ENCODE measurements at places on chromosomes 1 and 21. TPM values are rescaled to one million over a fixed set of nuclear protein-coding genes. Genes with fewer than 3 reads are reported as not detected.
A peak's percentile ranks its signal among the peaks of the same experiment; 100 is the strongest.

PRDX6 gene
- 150 TPM for total RNA-seq

GRCh38 chr1:20282533-20282932 is 8.1 kb upstream of the VWA5B1 start:
- peaks cover 13% of the 10 kb centered on the region for H3K27me3 ChIP-seq
- H3K4me1 ChIP-seq: no peaks in the 10 kb centered on the region
- no peaks in the 10 kb centered on the region for H3K36me3 ChIP-seq
- no peak overlapping the region for H3K27ac ChIP-seq
- H3K4me3 ChIP-seq: no peak overlapping the region

DCDC2B gene
- total RNA-seq: not detected

DNA sequence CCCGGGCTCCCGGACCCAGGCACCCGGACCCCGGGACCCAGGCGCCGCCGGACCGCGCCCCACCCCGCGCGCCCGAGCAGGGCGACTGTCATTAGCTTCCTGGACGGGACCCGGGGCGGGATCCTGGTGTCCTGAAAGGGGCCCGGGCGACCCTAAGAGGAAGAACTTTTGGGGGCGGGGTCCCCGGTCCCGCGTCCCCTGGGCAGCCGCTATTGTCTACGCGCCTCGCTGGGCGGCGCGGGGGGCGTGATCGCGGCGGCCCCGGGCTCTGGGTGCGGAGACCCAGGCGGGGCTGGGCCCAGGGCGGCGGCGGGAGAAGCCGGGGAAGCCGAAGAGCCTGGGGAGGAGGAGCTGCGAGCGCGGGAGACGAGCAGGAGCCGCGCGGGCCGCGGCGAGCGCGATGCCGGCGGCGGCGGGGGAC is 465 bp downstream of the HUNK start:
- peaks cover 5% of the 10 kb centered on the region for H3K4me1 ChIP-seq
- DNase-seq: no peak
- peaks cover 56% of the 10 kb centered on the region for H3K27me3 ChIP-seq
- H3K27ac ChIP-seq: no peak overlapping the region
- H3K36me3 ChIP-seq: no peaks in the 10 kb centered on the region

CSF3R gene
- total RNA-seq: 0.25 TPM

GRCh38 chr1:170064821-170065220 is 9.7 kb downstream of the KIFAP3 start:
- H3K4me1 ChIP-seq: peaks cover 40% of the 10 kb centered on the region
- no peaks in the 10 kb centered on the region for H3K27me3 ChIP-seq
- H3K36me3 ChIP-seq: peaks cover 12% of the 10 kb centered on the region
- DNase-seq: no peak

GRCh38 chr1:52460694-52461093 is 56.3 kb downstream of the PRPF38A start:
- DNase-seq: no peak
- H3K36me3 ChIP-seq: peaks cover 9% of the 10 kb centered on the region
- no peaks in the 10 kb centered on the region for H3K27me3 ChIP-seq
- no peaks in the 10 kb centered on the region for H3K4me1 ChIP-seq

BRDT gene
- total RNA-seq: not detected

GRCh38 chr1:2984399-2985061 is 36.7 kb upstream of the ACTRT2 start:
- H3K27ac ChIP-seq: no peak overlapping the region
- H3K4me3 ChIP-seq: no peak overlapping the region
- H3K4me1 ChIP-seq: no peaks in the 10 kb centered on the region

DNA sequence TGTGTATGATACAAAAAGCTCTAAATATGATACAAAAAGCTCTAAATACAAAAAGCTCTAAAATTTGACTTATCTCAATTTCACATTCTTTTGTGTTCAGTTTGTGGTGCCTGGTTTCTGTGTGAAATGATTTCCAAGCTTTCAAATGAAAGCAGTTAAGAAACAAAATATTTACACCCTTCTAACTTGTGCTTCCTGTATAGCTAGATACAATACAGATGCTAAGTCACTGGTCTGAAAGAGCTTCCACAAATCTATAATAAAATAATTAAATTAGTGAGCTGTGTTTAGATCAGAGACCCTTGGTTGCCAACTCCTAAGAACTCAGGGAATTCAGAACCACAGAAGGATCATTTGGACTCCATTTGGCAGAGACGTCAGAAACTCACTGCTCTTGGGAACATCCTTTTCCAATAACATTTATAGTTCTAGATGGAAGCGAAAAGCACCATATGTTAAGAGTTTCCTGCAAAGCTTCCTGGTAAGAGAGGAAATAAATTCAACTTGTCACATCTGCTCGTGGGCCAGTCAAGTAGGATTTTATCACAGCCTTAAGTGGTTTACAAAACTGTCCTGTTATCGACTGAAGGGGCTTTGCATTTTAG is 1079.1 kb downstream of the ADGRL2 start:
- H3K27me3 ChIP-seq: peaks cover 3% of the 10 kb centered on the region
- no peak overlapping the region for H3K4me3 ChIP-seq
- DNase-seq: no peak
- no peaks in the 10 kb centered on the region for H3K36me3 ChIP-seq
- no peak overlapping the region for H3K27ac ChIP-seq
- peaks cover 5% of the 10 kb centered on the region for H3K4me1 ChIP-seq

LPAR3 gene
- total RNA-seq: 0.74 TPM

GRCh38 chr1:145799806-145800205 is 24.1 kb downstream of the RNF115 start:
- DNase-seq: no peak
- no peak overlapping the region for H3K27ac ChIP-seq
- peaks cover 34% of the 10 kb centered on the region for H3K4me1 ChIP-seq

DNA sequence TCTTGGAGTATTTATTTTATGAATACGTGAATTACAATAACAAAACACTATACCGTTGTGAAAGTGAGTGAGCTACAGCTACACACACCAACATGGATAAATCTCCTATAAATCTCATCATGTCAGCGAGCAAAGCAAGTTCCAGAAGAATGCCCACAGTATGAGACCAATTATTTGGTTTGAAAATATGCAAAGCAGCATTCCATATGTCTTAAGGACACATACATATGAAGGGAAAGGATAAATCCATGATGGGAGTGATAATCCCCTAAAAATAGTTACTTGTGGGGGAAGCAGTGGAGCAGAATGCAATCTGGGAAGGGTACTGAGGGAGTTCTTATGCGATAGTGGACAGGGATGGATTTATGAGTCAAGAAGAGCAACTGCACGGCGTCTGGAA is 261.3 kb downstream of the DISC1 start:
- no peak overlapping the region for H3K4me3 ChIP-seq
- H3K4me1 ChIP-seq: no peaks in the 10 kb centered on the region
- no peak overlapping the region for H3K27ac ChIP-seq
- no peak for DNase-seq

DNA sequence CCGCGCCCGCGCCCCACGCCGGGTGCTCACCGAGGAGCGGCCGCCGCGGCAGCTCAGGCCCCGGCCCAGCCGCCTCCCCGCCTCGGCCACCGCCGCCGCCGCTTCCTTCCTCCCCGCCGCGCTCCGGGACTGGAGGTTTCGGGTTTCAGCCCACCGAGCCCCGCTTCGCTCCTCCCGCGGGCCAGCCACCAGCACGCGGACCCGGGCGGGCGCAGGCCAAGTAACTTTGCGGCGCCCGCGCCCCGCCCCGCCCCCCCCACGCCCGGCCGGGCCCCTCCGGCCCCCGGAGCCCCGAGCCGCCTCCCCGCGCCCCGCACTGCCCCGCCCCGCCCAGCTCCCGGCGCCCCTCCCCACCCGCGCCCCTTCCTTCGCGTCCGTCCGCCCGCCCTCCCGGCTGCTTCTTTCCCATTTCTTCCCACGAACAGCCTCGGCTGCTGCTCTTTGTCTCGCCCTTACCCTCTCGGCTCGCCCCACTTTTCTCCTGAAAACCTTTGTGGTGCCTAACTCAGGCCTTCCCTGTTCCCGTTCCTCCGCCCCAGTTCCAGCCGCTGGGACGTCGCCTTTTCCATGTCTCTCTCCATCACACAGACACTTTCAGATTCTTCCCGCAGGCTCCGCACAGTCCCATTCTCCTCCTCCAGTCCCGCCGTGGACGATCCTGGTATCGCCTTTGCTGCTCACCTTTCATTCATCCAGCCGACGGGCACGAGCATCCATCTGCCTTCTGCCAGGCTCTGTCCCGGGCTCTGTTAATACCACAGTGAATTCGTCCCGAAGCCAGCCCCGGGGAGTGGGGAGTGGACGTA is at the start of gene GPR161:
GPR161 (minus strand) TSS at position 222 of the 806 bp plus-strand sequence. CDS start 32,080 bp downstream, outside the sequence.
- H3K27me3 ChIP-seq: peaks cover 26% of the 10 kb centered on the region
- H3K4me3 ChIP-seq: peak within 1 kb of the TSS; percentile 75
- DNase-seq: peak; percentile 37
- peaks cover 39% of the 10 kb centered on the region for H3K4me1 ChIP-seq
- no peaks in the 10 kb centered on the region for H3K36me3 ChIP-seq

PEA15 gene
- total RNA-seq: 42.0 TPM

DNA sequence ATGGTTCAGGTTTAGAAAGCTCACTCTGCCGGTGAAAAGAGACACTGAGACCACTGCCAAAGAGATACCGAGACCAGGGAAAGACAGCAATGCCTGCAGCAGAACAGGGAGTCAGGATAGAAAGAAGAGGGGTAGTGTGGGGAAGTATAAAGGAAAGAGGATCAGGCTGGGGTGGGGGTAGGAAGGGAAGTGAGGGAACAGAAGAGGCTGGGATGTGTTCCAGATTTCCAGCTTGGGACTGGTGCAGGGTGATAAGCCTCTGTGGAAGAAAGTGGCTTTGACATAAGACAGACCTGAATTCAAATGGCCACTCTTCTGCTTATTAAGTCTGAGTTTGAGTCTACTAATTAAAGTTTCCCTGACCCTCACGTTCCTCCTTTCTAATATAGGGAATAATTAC is 105.9 kb downstream of the PIK3R3 start:
- H3K27me3 ChIP-seq: no peaks in the 10 kb centered on the region
- H3K27ac ChIP-seq: no peak overlapping the region
- DNase-seq: no peak
- no peaks in the 10 kb centered on the region for H3K4me1 ChIP-seq
- H3K4me3 ChIP-seq: no peak overlapping the region

GRCh38 chr1:64220241-64220640 is 16.8 kb downstream of the UBE2U start:
- H3K4me1 ChIP-seq: peaks cover 11% of the 10 kb centered on the region
- peaks cover 12% of the 10 kb centered on the region for H3K27me3 ChIP-seq
- H3K4me3 ChIP-seq: no peak overlapping the region
- H3K36me3 ChIP-seq: no peaks in the 10 kb centered on the region

GRCh38 chr1:169115891-169116585 is 9.5 kb downstream of the ATP1B1 start:
- H3K27me3 ChIP-seq: no peaks in the 10 kb centered on the region
- no peak for DNase-seq
- no peak overlapping the region for H3K27ac ChIP-seq
- peaks cover 10% of the 10 kb centered on the region for H3K36me3 ChIP-seq
- H3K4me3 ChIP-seq: no peak overlapping the region

DNA sequence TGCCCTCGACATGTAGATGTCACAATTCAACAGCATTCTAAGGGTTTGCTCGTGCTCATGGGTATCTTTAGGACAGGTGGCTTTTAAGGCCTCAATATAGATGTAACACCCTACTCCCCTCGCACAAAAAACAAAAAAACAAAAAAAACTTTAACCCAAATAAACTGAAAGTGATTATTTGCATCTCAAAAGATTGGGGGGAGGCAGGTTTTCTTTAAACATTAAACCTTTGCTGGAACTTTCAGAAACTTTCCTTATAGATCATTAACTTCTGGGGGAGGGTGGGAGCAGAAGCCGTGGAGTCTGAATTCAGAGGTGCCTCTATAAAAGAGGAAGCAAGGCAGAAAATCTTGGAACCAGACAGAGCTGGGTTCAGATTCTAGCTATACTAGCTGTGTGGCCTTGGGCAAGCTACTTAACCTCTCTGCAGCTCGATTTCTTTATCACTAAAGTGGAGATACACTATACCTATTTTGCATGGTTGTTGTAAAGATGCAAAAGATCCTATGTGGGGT is 3.2 kb upstream of the KIAA1614 start:
- peaks cover 8% of the 10 kb centered on the region for H3K4me1 ChIP-seq
- DNase-seq: no peak
- no peak overlapping the region for H3K27ac ChIP-seq
- H3K27me3 ChIP-seq: peaks cover 31% of the 10 kb centered on the region

TSPAN1 gene
- not detected for total RNA-seq

- H3K27me3 ChIP-seq: peaks cover 3% of the 10 kb centered on the region
- no peaks in the 10 kb centered on the region for H3K36me3 ChIP-seq
- H3K4me1 ChIP-seq: no peaks in the 10 kb centered on the region
- no peak overlapping the region for H3K27ac ChIP-seq
- DNase-seq: no peak
- no peak overlapping the region for H3K4me3 ChIP-seq
Observed at GRCh38 chr1:237098541-237098940, 56.6 kb downstream of the RYR2 start.

EVI5 gene
- total RNA-seq: 14.0 TPM

- no peaks in the 10 kb centered on the region for H3K4me1 ChIP-seq
- H3K27ac ChIP-seq: no peak overlapping the region
- H3K27me3 ChIP-seq: peaks cover 5% of the 10 kb centered on the region
- H3K36me3 ChIP-seq: no peaks in the 10 kb centered on the region
Observed at GRCh38 chr1:38084700-38085099, 38.1 kb upstream of the POU3F1 start.

TSPAN2 gene
- 0.91 TPM for total RNA-seq

TRIM17 gene
- total RNA-seq: 1.0 TPM
